ENCODE measurements at places on chromosomes 2 and 18. TPM values are rescaled to one million over a fixed set of nuclear protein-coding genes. Genes with fewer than 3 reads are reported as not detected.

PLEKHM3 gene
- total RNA-seq, result 6.9 TPM

DNA sequence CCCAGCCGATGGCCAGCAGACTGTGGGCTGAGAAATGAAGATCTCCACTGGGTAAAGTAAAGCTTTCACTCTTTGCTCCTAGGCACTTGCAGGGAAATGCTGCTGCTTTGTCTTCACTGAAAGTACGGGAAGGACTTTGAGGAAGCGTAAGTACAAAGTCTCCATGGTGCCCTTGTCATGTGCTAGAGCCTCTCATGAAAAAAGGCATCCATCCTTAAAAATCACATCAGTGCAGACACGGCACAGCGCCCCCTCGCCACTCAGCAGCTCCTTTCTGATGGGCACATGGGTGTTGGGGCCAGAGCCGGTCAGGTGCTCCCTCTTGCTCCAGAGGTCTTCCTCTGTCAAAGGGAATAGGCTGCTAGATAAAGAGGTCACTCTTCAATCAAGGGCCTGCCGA is 109.0 kb upstream of the STPG4 start:
- DNase-seq, result no peak

DNA sequence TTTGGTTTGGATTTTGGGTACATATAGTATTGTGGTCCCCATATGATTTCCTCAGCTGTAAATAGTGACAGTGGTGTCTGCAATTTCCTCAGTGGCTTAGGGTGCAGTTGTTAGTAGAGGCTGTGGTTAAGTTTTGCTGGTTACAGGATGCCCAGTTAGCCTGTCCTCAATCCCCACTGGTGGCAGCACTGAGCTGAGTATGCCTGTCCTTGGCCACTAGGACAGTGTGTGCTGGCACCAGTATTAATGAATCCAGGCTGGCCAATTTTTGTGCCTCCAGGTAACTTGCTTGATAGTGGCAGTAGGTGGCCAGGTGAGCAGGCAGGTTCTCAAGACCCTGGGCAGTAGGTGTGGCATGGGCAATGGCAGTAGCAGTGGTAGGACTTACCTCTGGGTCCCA is 973.1 kb downstream of the TMEM182 start:
- DNase-seq, result no peak

DNA sequence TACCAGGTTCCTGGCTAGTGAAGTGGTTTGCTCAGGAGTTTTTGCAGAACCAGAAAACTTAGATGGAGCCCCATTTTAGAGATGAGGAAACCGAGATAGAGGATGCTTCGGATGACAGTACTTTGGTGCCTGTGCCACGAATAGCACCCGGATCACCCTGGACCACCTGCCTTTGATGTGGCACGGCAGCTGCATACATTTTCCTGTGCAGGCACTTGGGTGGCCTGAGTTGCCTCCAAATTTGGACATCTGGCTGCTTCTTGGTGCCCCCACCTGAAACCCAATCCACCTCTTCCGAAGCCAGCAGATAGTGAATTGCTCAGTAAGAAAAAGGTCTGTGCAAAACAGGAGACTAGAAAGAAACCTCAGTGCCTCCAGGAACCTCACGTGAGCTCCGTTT is 140.6 kb upstream of the ID2 start:
- DNase-seq, result no peak

DNA sequence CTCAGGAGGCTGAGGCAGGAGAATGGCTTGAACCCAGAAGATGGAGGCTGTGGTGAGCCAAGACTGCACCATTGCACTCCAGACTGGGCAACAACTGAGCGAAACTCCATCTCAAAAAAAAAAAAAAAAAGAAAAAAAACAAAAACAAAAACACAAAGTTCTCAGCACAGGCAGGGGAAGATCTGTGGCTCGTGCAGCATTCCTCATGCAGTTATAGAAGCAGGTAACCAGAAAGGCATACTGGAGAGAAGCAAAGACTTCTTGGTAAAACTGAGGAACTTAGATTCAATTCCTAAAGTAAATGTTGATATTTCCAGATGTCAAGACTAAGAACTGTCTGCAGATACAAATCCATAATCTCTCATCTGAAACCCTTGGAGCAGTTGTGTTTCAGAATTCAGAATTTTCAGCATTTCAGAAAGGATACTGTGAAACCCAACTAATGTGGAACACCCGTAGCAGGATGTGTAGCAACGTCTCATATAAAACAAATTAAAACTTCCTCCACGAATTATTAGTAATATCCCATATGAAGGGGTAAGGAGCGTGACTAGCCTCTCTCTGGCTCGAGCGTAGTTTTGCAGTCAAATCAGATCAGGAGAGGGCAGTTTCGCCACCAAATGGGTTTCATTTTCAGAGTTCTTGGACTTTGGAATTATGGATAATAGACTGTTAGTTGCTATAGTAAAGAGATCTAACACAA is 13.2 kb upstream of the SLC25A52 start:
- no peak for DNase-seq

DNA sequence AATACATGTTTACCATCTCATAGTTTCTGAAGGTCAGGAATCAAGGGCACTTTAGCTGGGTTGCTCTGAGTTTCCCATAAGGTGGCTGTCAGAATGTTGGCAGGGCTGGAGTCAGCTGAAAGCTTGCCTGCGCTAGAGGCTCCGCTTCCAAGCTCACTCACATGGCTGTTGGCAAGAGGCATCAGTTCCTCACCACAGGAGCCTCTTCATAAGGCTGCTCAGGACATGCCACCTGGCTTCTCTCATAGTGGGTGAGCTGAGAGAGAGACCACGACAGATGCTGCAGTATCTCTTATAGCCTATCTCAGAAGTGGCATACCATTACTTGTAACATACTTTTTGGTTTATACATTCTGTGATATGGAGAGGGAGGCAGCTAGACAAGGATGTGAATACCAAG is 7.2 kb downstream of the HADHB start:
- DNase-seq, result no peak

DNA sequence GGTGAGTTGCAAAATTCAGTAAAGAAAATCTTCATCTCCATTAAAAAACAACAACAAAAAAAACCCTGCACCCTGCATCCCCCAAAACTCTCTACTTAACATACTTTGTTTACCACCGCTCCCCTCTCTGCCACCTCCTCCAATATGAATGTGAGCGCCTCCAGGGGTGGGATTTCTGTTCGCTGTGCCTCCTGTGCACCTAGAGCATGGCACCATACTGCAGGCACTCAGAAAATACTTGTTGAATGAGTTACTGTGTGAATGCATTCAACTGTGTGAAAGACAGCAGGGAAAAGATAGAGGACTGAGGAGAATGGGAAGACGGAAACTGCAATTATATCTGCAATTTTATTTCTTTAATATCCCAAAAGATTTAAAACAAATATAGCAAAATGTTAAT is 4.5 kb downstream of the CEBPZ start:
- DNase-seq, result no peak

DNA sequence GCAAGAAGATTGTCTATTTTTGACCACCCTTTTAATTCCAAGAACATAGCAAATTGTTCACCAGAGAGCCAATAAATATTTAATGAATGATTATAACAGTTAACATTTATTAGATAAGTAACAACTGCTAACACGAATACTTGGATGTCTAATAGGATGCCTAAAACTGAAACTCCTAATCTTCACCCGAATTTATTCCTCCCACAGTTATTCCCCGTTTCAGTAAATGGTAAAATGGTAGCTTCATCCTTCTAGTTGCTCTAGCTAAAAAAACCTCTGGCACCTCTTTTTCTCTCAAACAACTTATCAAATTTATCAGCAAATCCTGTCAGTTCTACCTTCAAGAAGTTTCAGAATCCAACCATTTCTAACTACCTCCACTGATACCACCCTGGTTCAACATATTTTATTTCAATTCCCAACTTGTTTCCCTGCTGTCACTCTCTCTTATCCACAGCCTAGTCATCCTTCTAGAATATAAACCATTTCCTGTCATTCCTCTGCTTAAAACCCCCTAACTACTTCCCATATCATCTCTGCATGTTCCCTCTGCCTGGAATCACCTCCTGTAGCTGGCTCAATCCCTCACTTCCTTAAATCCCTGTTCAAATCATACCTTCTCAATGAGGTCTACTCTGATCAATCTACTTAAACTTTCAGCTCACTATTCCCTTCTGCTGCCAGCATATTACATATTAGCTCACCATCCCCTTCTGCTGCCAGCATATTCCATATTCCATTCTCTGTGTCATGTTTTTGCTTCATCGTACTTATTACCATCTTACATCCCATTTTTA is 93.8 kb downstream of the ROCK2 start:
- no peak for DNase-seq

GRCh38 chr2:157743051-157743450 is 114.4 kb upstream of the ACVR1C start:
- no peak for DNase-seq

DNA sequence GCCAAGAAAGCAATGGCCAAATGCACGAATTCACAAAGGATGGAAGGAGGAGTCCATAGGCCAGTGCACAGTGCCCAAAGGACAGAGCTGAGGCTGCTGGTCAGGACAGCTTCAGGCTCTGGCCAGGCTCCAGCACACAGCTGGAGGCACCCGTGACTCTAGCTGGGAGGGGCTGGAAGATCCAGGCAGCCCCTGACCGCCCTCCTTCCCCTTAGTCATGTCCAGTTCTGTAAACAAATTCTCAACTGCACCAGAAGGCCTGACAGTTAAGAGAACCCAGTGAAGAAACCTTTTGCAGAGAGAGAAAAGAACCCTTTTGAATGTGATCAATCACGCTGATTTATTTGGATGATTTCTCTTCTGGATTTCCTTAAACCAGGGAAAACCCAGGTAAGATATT is 7.7 kb upstream of the YWHAQ start:
- DNase-seq, result no peak

GRCh38 chr2:154697418-154698252 is 860 bp upstream of the KCNJ3 start:
- peak; percentile 20 for DNase-seq

All from neural crest cell (in vitro differentiated cells).